Fibroblast of mammary gland (primary cell): ENCODE measurements at places on chromosomes 6 and 20.

- no peak for DNase-seq
These were observed 40.0 kb downstream of the RANBP9 start for GRCh38 chr6:13671548-13672127.

DNA sequence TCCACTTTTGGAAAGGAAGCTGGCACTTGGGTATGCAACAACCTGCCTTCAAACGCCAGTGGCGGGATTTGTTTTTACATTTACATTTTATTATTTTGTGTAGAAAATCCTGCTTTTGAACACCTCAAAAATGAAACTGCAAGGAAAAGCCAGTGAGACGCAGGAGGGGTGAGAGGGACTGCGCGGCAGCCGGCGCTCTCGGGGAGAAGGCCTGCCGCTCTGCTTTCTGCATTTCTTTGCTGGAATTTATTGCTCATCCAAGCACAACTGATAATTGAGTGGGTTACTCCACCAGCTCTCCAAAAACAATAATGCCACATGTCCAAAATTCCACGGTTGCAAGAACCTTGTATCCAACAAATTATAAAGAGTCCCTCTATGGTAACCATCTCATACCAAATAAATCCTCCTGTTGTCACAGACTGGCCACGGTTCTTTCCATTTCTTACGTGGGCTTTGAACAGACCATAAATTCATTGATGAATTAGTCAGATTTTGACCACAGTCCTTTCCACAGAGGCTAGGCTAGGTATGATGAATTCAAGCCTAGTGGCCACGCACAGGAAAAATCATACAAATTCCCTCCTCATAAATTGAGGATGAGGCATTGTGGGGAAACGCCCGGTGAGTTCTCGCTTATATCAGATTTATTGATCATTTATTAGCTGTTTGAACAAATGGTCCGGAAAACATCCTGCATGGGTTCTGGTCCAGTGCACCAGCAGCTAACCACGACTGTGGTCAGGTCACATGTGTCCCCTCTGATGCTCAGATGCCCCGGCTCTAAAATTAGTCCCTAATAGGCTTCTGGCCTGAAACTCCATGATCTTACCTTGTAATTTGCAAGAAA is 31.6 kb upstream of the FOXC1 start:
- DNase-seq: no peak

DNA sequence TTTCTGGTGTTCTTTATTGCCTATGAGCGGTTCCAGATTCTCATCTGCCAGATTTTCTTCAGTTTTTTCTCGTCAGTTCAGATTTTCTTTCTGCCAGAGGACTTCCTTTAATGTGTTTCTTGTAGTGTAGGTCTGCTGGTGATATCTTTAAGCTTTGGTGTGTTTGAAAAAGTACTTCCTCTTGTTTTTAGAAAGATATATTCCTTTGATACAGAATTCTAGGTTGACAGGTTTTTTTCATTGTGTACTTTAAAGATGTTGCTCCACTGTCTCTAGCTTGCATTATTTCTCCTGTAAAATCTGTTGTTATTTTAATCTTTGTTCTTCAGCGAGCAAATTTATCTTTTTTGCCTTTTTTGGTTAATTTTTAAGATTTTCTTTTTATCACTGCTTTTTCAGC is 36.9 kb downstream of the ASXL1 start:
- no peak for DNase-seq

DNA sequence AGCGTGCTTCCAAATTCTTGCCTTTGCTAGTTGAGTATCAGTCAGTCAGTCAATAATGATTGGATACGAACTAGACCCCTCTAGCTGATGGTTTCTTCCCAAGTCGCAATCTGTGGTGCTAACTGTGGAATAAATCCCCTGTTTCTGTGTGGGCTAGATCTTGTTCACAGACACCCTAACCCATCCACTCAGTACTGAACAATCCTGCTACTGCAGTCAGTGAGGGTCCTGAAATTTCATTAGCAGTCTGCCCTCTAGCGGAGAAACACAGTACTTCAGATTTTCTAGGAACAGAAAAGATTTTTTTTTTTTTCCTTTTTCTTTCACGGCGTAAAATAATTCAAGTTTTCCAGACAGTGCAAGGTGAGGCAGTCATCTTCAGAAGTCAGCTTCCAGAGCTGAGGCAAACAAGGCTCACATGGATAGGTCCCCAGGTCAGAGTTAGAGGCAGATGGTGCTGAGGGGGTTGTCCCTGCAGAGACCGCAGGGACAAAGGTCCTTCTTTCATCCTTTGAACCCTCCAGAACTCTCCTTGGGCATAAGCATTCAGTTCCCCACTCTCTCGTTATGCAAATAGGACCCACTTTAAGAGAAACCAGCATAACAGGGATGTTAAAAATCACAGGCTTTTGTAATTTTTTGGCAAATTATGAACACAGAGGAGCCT is 119.6 kb downstream of the SCML4 start:
- peak; percentile 74 for DNase-seq

DNA sequence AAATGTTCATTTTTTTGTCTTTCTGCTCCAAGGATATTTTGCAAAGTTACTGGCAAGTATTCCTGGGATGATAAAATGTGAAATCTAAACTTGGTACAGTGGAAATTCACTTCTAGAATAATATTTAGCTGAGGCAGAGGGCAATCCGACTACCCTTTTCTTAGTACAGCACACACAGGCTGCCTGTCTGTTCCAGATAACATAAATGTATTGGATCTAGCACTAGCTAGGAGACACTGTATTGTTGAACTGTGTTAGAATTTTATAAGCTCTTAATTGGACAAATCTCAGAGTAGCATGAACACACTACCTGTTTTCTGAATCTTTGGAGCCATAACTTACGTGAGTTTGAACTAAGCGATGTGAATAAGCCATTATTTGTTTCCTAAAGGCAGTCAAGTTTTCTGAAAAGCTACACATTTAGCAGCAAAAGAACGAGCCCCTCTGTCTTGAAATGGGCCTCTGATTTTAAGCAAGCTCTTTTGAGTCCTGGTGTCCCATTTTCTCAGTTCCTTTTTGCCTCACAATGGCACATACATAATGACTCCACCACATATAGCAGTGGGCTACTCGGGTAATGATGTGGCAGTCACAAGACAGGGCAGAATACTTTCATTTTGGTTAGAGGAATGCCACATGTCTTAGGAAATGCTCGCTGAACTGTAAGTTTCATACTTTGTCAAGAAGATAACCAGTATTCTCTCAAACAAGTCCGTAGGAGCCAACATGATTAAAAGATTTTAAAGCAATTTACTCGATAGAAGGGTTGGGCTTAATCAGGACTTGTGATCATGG is 116.5 kb upstream of the ESR1 start:
- DNase-seq: peak; percentile 72

DNA sequence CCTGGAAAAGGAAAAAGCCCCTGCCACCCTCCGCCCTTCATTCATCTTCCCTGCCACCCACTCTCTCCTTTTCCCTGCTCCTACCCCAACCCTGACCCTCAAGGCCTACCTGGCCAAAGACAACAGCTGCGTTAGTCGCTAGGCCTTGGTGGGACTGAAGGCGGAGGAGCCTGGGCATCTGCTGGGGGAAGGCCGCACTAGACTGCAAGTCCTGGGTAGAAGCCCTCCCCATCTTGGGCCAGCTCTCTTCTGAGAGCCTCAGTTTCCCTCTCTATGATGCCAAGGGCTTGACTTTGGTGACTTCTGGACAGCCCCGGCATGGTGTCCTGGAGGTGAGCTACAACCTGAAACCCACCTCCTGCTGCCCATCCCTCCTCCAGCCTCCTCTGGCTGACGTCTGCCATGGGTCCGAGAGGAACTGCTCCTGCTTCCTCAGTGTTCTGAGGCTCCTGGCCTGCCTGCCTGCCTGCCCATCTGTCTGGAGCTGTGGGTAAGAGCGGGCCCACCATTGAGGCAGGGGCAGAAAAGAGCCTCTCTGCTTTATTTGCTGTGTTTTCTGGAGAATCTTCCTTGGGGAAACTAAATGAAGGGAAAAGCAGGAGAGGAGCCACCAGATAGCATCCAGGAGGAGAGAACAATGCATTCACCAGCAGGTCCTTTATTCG is 7.5 kb upstream of the FOXC1 start:
- DNase-seq: no peak

DNA sequence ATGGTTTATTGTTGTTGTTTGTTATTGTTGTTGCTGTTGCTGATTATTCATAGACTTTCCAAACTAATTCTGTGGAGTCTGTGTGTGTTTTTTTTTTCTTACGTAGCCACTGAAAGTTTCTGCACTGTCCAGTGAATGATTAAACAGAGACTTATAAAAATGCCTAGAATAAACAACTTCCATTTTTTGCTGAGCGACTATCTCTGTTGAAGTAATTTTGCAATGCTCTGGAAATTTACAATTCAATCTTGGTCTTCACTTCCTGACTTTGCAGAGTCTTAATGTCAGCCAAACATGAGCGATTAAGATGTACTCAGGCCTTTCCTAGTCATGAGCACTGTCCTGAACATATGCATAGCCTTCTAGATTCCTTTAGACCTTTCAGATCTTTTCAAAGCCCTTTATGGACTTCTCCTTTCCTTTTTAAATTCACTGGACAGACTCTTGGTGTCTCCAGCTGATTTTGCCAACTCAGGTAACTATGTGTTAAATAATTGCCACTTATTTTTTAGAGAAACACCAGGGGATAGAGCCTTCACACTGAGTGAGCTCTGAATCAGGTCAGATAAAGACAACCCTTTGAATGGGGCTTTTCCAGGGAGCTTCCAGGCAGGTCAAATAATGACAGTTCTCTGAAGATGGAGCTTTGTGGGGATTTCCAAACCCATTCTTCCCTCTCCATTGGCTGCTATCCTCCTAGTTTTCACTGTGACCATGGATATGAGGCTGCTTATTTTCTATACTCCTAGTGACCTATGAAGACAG is 622.8 kb upstream of the EPHA7 start:
- no peak for DNase-seq

- no peak for DNase-seq
These were observed 173.8 kb downstream of the ZDHHC14 start for GRCh38 chr6:157554747-157555146.

DNA sequence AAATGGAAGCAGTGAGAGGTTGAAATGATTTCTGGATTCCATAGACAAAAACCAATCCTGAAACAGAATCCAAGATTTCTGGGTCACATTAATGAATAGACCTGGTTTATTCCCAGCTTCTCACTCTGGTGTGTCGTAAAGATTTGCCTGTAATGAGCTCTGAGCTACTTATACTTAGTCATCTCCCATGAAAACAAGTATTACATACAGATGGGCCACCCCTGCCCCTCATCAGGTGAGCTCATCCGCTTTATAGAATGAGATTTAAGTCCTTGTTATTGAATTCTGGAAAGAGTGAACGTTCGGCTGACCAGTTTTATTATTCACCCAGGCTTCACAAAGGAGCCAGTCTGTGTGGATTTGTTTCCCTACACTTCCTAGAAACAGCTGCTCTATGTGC is 47.1 kb upstream of the TMEM181 start:
- no peak for DNase-seq

DNA sequence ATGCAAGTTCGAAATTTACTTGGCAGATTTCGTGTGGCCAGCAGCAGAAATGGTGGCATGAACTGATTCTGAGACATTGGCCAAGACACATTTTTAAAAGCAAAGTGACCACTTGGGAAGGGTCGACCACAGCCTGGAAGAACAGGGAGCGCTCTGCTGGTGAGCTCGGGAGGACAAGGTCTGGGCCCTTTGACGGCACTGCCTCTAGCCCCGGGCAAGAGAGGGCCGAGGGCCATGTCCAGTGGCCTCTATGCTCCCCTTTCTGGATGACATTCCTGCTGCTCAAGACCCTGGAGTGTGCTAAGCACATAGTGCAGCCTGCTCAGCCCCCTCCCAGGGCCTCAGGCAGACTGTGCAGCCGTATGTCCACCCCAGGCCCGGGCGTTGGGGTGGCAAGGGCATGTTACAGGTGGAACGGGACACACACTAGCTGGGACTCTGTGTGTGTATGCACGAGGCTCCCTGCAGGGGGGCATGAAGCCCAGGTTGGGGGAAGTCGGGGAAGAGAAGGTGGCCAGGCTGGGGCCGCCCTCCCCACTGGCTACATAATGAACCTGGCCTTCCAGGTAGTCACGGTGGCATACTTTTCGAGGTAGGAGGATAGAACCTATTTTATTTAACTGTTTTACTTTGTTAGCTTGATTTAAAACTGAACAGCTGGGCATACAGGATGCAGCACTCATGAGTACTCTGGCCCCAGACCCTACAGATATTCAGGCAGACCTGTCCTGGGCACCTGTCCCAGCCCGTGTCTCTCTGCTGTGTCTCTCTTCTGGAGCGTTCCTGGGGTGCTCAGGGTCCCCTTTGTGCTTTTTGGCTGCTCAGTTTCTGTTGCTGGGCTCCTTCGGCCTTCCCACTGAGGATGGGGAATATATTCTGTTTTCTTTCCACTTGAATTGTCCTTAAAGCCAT is 6.4 kb downstream of the SYNJ2 start:
- no peak for DNase-seq
